Ascending aorta (tissue), 2 donors: ENCODE measurements at places on chromosomes 7 and 10. TPM values are rescaled to one million over a fixed set of nuclear protein-coding genes. Genes with fewer than 3 reads are reported as not detected.

Gene OR6B1
- not detected for total RNA-seq

Gene GRM3
- not detected for total RNA-seq

- no peak overlapping the region for H3K27ac ChIP-seq
- no peaks in the 10 kb centered on the region for H3K27me3 ChIP-seq
These were observed 51.3 kb upstream of the PRKAR1B start for GRCh38 chr7:778271-778967.

- DNase-seq: no peak
- H3K36me3 ChIP-seq: no peaks in the 10 kb centered on the region
- H3K27me3 ChIP-seq: no peaks in the 10 kb centered on the region
- H3K4me3 ChIP-seq: no peak overlapping the region
These were observed 16.7 kb downstream of the NEURL1 start for GRCh38 chr10:103510046-103510685.
